ENCODE measurements at places on chromosomes 7 and 10.

DNA sequence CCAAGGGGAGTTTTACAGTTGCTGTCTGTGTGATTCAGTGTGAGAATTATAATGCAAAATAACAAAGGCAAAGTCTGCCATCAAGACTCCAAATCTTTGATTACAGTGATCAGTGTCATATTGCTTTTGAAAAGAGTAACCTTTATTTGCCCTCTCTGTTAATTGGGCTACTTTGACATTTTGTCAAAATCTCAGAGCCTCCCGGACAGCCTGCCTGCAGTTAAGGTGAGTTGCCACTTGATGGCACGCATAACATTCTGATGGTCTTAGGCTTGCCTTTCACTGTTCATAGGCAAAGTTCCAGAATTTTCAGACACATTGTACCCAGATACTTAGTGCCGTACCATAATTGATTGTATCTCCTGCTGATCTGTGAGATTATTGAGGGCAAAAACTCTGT is 253.5 kb downstream of the ABCA13 start:
- DNase-seq, result no peak

- DNase-seq, result no peak
Observed at GRCh38 chr7:77824636-77825035, 26.1 kb downstream of the PHTF2 start.

DNA sequence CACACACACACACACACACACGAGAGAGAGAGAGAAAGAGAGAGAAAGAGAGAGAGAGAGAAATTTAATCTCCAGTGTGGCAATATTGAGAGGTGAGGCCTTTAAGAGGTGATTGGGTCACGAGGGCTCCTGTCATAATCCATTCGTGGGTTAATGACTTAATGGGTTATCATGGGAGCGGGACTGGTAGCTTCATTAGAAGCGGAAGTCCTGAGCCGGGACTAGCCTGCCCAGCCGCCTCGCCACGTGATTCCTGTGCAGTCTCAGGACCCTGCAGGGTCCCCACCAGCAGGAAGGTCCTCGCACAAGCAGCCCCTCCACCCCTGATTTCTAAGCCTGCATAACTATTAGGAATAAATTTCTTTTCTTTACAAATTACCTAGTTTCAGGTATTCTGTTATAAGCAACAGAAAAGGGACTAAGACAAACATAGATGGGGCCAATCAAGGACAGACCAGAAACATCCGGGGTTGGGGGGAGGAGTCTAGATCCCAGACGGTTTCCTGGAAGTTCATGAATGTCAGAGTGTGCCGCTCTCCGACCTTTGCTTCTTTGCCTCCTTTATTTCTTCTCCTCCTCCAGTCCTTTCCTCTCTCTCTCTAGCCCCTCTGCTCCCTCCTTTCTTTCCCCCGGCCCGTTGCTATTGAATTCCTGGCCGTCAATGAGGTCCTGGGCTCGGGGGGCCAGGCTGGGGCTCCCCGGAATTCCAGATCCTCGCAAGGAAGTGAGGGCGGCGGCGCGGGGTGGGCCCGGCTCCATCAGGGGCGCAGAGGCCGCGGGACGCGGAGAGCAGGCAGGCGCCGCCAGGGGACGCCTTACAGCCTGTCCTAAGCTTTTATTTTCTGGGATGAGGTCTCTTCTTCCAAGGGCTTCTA is 146.8 kb downstream of the CYP26A1 start:
- no peak for DNase-seq

DNA sequence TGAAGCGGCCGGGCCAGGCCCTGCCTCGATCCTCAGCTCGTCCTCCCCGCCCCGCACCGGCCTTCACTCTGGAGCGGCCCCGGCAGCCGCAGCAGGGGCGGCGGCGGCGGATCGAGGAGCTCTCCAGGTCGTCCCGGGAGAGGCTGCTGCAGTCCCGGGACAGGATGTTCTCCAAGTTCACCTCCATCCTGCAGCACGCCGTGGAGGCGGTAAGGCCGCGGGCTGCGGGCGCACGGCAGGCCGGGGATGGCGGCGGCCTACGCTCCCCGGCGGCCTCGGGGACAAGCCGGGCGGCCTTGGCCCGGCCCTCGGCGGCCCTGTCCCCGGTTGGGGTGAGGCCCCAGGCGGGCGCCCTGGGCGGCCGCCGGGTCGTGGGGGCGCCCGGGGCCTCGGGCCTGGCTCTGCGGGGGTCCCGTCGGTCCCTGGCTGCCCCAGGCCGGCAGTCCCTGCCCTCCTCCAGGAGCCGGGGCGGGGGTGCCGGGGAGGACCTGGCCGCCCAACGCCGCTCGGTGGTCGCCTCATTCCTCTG is 399 bp downstream of the FHIP2A start:
- no peak for DNase-seq

DNA sequence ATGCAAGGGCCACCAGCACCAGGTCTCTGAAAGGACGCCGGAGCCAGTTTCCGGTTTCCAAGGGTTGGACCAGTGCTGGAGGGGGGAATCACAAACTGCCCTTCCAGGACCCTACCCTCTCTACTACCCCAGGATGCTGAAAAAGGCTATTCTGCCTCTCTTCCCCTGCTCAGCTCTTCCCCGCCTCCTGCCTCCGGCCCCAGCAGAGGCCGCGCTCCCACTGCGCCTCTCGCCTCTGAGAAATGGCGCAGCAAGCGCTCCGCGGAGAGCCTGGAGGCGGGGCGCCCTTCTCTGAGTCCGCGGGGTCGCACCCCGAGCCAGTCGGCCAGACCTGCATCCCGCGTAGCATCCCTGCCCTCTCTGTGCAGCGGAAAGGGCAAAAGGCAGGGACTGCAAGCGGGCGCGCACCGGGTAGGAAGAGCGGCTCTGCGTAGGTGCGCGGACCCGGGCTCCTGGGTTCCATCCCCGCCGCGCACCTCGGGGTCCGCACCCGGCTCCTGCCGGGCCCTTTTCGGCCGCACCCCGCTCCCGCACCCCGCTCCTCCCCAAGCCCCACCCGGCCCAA is 476 bp upstream of the RET start:
- no peak for DNase-seq

Measured in stimulated activated CD4-positive, alpha-beta T cell treated with anti-CD3 and anti-CD28 coated beads, Interleukin-4, amount 100 ng/mL, for 24 hours (primary cell).